HCT116 (cell line): ENCODE measurements at places on chromosomes 6 and 20. TPM values are rescaled to one million over a fixed set of nuclear protein-coding genes. Genes with fewer than 3 reads are reported as not detected.
A peak's percentile ranks its signal among the peaks of the same experiment; 100 is the strongest.

Gene SERINC3
- total RNA-seq: 56.8 TPM

Gene BCAS1
- total RNA-seq: 0.17 TPM

Gene TMEM14A
- total RNA-seq: 51.5 TPM

Gene ZSCAN23
- total RNA-seq: not detected

Gene FOXF2
- total RNA-seq: not detected

Gene SCUBE3
- total RNA-seq: 0.05 TPM

Gene CASS4
- 0.17 TPM for total RNA-seq

Gene SCRT2
- total RNA-seq: not detected

DNA sequence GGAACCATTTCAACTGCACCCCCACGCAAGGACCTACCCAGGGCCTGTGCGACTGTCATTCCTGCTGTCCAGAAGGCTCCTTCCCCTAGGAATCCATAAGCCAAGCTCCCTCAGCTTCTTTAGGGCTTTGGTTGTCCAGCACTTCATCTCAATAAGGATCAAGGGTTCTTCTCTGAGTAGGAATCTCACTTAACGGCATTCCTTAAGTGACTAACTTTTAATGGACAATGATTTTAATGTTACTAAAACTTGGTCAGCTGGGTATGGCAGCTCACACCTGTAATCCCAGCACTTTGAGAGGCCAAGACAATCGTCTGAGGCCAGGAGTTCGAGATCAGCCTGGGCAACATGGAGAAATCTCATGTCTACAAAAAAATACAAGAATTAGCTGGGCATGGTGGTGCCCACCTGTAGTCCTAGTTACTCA, 13.4 kb downstream of the UBE2V1 start:
- DNase-seq: no peak

DNA sequence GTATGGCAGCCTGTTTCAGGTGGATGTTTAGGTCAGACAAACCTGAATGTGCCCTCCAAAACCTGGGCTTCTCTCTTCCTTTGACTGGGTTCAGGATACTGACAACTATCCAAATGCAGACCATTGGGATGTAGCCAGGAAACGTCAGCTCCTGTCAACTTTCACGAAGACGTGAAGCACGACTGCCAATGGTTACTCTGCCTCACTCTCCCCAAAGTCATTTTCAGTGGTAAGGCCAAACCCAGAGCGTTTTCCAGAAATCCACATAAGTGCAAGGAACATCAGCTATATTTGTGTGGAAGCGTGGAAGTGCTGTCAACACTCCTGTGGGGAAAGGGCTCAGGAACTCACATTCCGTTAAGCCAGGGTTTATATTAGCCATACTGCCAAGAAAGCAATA, 20.1 kb upstream of the RCAN2 start:
- no peak for DNase-seq

- DNase-seq: no peak
Measured at GRCh38 chr20:22414305-22414742, 170.0 kb downstream of the FOXA2 start.

DNA sequence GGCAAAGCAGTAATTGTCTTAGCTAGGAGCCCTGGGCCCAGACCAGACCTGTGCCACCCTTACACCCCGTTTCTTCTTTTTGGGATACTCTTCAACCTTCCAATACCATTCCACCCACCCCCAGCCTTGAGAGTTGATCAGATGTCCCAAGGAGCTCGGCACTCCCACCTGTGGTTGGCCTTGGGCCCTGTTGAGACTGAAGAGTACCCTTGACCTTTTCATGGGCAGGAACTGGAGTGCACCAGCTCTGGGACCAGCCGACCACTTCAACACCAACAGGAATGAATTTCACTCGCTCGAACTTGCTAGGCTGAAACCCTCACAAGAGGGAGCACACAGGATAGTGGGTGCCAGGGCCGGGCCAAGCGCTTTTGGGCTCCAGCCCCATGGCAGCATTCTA, 273.6 kb downstream of the PHACTR1 start:
- no peak for DNase-seq

GRCh38 chr6:109782491-109782999, 91.4 kb downstream of the FIG4 start:
- DNase-seq: no peak

DNA sequence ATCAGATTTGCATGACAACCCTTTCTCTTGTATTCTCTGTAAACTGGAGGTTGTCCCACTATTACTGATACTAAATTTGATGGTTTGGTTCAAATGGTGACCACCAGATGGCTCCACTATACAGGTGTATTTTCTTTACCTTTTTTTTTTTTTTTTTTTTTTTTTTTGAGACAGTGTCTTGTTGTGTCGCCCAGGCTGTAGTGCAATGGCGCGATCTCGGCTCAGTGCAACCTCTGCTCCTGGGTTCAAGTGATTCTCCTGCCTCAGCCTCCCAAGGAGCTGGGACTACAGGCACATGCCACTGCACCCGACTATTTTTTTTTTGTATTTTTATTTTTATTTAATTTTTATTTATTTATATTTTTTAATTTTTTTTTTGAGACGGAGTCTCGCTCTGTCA, 6.6 kb upstream of the WTAP start:
- DNase-seq: peak; percentile 42

- DNase-seq: no peak
Measured at GRCh38 chr6:3019749-3020320, 20.1 kb downstream of the NQO2 start.

DNA sequence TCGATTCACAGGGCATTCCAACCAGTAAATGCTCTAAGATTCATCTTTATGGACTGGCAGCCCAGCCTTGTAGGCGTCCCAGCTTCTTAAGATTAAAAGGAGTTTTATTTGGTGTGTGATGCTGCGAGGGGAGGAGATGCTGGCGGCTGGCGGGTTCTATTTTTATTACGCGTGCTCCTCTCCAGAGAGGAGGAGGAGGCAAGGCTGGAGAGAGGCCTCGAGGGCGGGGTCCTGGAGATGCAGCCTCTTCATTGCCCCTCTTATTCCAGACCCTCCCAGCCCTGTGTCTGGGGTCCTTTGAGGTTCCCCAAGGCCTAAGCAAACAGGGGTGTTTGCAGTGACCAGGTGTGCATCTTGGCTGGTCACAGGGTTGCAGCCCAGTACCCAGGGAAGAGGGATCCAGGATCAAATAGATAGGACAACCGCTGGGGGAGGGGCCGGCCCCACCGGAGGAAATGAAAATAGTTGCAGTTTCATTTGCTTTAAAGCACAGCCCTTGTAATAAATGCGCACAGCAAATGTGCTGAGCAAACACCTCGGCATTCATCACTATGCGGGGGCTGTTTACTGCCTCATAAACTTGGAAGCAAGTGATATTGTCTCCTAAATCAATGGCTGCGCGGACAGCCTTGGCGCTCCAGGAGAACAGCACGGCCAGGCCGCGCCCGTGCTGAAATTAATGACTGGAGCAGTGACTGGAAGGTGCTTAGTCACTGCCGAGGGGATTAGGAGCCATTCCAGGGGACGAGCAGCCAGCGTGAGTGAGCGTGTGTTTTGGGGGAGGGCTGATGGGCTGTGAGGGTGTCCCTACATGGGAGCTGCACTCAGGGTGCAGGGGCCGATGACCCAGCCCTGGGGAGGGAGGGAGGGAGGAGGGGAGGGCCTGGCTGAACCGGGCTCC, 83.0 kb downstream of the TMEM242 start:
- no peak for DNase-seq

GRCh38 chr20:59574308-59574707, 30.0 kb upstream of the PHACTR3 start:
- no peak for DNase-seq

GRCh38 chr6:122799916-122800686, 11.0 kb downstream of the SMPDL3A start:
- DNase-seq: no peak

GRCh38 chr20:62320581-62321354, 18.0 kb downstream of the ADRM1 start:
- peak; percentile 10 for DNase-seq

GRCh38 chr6:49966334-49966733, 2.4 kb upstream of the DEFB114 start:
- DNase-seq: no peak

DNA sequence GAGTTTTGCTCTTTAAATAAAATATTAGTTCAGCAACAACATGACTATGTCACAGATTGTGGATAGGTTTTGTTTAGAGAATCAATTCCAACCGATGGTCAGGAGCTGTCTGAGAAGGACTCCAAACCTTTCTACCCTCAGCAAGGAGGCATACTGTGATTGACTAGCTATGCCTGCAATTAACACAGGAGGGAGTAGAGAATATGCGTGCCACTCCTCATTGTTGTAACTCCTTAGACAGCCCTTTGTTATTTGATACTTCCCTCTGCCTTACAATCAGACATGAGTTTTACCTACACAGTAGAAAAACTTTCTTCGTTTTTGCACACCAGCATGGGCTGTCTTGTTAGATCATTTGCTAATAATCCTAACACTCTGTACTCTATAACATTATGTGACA, 796.5 kb downstream of the PRIM2 start:
- DNase-seq: no peak

- no peak for DNase-seq
Measured at GRCh38 chr6:53928641-53929040, 133.8 kb downstream of the LRRC1 start.

DNA sequence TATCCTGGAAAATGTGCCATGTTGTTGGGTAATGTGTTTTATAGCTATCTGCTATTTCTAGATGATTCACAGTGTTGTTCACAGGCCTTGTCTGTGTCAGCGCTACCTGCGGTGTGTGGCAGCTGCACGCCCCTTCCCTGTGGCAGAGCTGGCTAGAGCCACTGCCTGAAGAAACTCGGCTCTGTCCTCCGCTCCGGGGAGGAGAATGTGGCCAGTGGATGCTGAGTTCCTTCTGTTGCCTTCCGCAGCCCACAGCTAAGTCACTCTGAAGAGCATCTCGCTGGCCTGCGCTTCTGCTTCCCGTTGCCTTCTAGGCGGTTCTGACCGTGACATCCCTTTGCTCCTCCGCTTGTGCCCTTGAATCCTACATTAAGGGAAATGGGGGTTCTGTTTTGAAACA, 135.1 kb downstream of the PLG start:
- no peak for DNase-seq

- no peak for DNase-seq
Measured at GRCh38 chr20:33407251-33407650, 5.9 kb upstream of the CDK5RAP1 start.

- DNase-seq: peak; percentile 21
Measured at GRCh38 chr6:165049362-165049761, 260.0 kb downstream of the C6orf118 start.

DNA sequence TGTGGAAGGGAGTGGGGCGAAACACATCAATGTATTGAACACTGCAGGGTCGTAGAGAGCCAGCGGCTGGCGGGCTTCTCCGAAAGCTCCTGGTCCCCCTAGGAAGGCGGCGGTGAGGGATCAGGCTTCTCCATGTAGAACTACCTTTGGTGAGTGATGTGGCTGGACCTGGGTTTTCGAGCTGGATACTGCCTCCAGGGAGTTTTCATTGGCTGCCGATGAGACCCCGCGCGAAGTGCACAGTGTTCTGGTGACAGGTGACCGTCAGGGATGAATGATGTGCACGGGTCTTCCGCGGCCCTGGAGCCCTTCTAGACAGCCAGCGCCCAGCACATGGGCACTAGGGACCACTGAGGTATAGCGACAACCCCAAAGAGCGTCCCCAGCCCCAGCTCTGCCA, 16.4 kb downstream of the ABT1 start:
- no peak for DNase-seq

DNA sequence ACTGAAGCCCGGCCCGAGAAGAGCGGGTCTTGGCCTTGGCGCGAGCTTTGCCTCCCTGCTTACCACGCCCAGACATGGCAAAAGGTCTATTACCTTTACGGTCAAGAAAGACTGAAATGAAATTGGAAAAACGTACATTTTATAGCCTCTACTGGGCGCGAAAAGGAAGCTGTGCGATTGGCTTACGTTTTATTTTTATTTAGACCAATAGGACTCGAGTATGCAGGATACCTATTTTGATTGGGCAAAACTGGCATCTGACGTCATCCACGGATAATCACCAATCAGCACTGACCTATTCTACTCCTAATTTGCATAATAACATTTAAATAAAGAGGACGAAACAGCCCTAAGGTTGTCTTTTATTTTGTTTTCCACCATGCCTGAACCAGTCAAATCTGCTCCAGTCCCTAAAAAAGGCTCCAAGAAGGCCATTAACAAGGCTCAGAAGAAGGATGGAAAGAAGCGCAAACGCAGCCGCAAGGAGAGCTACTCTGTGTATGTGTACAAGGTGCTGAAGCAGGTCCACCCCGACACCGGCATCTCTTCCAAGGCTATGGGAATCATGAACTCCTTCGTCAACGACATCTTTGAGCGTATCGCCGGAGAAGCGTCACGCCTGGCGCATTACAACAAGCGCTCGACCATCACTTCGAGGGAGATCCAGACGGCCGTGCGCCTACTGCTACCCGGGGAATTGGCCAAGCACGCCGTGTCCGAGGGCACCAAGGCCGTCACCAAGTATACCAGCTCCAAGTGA, 97.4 kb downstream of the OR2B2 start:
- peak; percentile 93 for DNase-seq

GRCh38 chr6:140069576-140069975, 695.1 kb upstream of the CITED2 start:
- no peak for DNase-seq

DNA sequence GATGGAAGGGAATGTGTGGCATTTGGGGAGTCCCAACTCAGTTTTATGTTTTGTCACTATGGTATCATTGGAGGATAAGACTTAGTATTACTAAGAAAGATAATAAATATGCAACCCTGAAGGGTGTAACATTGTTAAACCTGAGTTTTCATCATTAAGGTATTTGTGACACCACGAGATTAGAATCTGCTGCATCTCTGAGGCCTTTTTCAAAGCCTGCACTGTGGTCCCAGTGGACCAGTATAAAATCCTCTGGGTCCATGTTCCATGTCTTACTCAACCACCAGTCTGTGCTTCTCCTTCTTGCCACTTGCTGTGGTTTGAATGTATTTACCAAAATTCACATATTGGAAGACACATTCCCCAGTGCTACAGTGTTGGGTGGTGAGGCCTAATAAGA, 130.6 kb downstream of the TBX18 start:
- DNase-seq: no peak

DNA sequence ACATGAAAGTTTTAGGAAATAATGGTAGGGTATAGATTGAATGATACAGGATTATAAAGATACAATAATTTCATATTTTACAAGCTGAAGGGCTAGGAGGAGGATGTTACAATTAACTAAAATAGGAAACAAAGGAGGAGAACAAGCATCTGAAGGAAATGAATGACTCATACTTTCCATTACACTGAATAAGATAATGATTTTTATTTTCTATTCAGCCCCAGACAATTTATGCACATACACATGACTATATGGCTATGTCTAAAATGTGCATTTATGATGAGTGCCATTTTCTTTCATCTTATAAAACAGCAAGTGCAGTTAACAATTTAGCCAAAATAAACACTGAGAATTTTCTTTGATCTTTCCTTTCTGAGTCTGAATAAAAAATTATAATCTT, 994.6 kb upstream of the ADGRB3 start:
- no peak for DNase-seq
